Fibroblast of skin of right biceps (primary cell): ENCODE measurements at places on chromosomes 3 and 15.

DNA sequence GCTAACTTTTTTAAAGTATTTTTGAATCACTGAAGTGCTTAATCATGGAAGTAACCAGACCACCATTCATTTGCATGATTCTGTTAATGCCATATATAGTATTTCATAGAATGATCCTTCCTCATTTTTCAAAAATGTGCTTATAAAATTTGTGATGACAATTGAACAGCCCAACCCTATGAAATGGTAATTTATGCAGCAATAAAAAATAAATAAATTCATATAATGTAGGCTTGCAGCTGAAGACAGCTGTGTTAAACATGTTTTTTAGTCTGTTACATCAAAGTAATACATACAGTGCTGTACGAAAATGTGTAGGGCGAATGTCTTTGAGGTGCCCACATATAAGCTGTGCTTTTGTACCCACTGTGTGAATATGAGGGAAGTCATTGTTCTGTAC is 131.7 kb downstream of the FILIP1L start:
- peak; percentile 16 for DNase-seq

DNA sequence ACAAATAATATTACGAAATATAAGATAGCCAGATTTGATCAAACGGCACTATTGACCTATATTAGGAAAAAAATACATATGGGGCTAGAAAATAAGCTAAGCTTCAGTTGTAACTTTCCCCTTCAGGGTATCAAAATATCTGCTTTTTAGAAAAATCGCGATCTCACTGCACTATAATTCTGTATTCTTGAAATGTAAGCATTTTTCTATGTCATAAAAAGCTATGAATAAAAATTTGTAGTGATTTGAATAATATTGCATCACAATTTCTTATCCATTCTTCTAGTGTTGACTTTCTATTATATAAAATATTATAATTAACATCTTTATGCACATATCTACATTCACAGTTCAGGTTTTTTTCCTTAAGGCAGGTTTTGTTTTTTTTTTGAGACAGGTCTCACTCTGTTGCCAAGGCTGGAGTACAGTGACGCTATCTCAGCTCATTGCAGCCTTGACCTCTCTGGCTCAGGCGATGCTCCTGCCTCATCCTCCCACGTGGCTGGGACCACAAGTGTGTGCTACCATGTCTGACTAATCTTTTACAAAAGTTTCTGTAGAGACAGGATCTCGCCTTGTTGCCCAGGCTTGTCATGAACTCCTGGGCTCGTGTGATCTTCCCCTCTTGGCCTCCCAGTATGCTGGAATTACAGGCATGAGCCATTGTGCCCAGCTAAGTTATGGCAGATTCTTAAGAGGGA is 21.6 kb downstream of the EMC4 start:
- no peak for DNase-seq

- DNase-seq, result no peak
Measured at GRCh38 chr3:141240286-141240685, 8.7 kb downstream of the PXYLP1 start.

- no peak for DNase-seq
Measured at GRCh38 chr3:8712045-8712907, 21.3 kb upstream of the CAV3 start.

GRCh38 chr15:90078965-90079364 is 23.3 kb downstream of the IDH2 start:
- no peak for DNase-seq

DNA sequence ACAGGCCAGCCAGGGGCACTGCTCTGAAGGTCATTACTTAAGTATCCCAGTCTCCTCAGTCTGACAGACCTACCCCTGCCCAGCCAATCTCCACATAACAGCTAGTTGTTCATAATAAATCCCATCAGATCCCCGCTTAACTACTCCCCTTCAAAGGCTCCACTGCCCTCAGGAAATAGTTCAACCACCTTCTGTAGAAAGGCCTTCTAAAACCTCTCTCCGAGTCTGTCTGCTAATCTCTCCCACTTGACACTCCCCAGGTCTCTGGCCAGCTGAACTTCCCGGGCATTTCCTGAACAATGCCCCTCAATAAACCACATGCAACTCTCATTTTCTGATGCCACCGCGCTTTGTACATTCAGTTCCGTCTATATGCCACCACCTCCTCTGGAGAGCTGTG is 6.0 kb downstream of the PRC1 start:
- no peak for DNase-seq

DNA sequence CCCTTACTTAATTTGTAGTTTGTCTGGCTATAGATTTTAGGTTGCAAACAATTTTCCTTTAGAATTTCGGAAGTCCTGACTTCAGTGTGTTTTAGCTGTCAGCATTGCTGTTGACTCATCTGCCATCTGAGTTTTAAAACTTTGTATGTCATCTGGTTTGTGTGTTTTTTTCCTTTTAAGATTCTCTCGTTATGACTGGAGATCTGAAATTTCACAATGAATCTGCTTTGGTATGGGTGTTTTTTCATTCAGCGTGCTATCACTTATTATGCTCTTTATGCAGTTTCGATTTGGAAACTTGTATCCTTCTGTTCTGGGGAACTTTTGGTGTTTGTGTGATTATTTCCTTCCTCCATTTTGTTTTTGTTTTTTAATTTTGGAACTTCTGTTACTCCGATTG is 53.7 kb upstream of the ZNF280D start:
- no peak for DNase-seq

- DNase-seq, result no peak
Measured at GRCh38 chr15:77844798-77845446, 212.2 kb upstream of the LINGO1 start.

GRCh38 chr3:50557915-50558314 is 9.6 kb downstream of the C3orf18 start:
- DNase-seq, result no peak

- no peak for DNase-seq
Measured at GRCh38 chr15:57572468-57572867, 19.2 kb upstream of the MYZAP start.

DNA sequence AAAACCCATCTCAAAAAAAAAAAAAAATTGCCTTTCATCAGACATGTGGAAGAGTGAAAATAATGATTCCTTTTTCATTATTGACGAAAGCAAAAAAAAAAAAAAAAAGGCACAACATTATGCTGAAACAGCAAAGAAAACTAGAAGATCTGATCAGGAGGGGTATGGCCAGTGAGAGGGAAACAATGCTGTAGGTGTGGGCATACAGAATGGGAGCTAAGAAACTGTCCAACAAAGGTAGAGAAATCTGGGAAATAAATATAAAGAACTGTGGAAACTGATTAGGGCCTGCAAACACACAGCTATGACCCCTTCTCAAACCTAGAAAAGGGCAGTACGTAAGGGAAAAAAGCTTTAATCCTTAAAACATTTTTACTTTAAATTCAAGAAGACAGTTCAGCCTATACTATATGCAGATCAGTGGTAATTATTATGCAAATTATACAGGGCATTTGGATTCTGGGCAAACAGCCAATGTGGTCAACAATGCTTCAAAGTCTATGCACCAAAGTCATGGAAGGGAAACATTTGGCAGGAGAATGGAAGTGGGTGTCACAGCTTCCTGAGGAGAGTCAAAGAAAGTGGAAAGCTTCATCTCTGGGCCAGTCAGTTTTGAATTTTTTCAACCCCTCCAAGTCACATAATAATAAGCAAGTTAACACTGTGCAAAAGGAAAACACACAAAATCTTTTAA is 68.3 kb upstream of the SLC12A8 start:
- peak; percentile 85 for DNase-seq

- DNase-seq, result no peak
Measured at GRCh38 chr3:31220431-31220830, 312.3 kb upstream of the STT3B start.

DNA sequence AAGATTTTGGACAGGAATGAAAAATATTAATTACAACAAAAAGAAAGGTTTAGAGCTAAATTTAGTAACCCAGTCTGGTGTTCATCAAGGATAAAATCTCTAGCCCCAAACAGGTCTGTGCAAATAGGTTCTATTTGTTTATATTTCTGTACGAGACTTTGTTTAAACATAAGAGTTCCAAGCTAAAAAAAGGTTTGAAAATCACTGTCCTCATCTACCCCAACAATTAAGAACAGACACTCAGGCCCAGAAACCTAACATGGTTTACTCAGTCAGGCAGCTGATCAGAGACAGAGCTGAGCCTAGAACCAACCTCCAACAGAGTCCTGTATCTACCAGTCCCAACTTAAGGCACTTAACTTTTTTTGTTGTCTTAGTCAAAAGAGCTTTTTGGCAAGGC is 49.3 kb downstream of the SNX4 start:
- no peak for DNase-seq
